ENCODE measurements at places on chromosomes 7 and 10.

GRCh38 chr10:86410542-86411124 lies 44.0 kb upstream of the GRID1 start:
- no peaks in the 10 kb centered on the region for H3K4me1 ChIP-seq
- H3K27ac ChIP-seq, result peak overlapping the region; percentile 7
- no peak for DNase-seq
- no peaks in the 10 kb centered on the region for H3K27me3 ChIP-seq
- H3K36me3 ChIP-seq, result no peaks in the 10 kb centered on the region

- H3K27ac ChIP-seq, result no peak overlapping the region
- H3K4me1 ChIP-seq, result no peaks in the 10 kb centered on the region
- H3K27me3 ChIP-seq, result no peaks in the 10 kb centered on the region
- no peak overlapping the region for H3K4me3 ChIP-seq
- H3K36me3 ChIP-seq, result no peaks in the 10 kb centered on the region
These were observed 56.5 kb downstream of the SHTN1 start for GRCh38 chr10:116948530-116948870.

GRCh38 chr7:13897819-13898218 lies 91.6 kb downstream of the ETV1 start:
- H3K27me3 ChIP-seq, result no peaks in the 10 kb centered on the region
- no peaks in the 10 kb centered on the region for H3K36me3 ChIP-seq
- DNase-seq, result no peak

DNA sequence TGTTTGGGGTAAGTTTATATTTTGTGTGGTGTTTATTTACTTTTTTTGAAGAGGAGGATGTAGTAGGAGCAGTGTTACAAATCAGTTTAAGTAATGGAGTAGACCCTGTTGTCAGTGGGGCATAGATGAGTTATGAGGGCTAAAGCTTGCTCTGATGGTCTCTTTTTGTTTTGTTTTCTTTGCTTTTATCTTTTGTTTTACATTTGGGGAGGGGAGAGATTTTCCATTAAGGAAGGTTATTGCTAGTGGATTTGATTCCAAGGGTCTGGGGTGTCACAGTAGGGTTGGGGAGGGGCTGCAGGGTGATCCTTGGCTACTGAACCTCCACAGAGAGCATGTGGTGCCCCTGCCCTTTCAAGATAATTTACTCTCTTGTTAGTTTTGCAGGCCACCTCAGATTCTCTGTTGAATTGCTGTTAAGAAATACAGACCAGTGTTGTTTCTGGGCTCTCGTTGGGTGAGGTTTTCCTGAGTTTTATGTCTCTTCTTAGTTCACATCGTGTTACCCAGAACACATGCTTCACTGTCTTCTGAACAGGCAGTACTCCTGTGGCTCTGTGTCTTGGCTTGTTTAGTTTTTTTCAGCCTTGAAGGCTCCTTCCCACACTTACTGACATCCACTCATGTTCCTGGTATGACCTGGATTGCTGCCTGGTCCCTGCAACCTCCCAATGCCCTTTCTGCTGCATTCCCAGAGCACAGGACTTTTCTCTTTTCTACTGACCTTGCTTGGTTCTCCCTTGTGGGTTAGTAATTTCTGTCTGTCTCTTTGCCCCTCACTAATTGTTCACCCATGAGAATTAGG lies 4.2 kb downstream of the KIFBP start:
- no peaks in the 10 kb centered on the region for H3K27me3 ChIP-seq
- H3K36me3 ChIP-seq, result no peaks in the 10 kb centered on the region
- no peak overlapping the region for H3K27ac ChIP-seq
- H3K4me1 ChIP-seq, result peaks cover 4% of the 10 kb centered on the region
- peak; percentile 21 for DNase-seq
